ENCODE measurements at places on chromosomes 2 and 18.

- peak; percentile 62 for DNase-seq
Measured at GRCh38 chr2:240060977-240061591, 7.8 kb upstream of the OR6B3 start.

DNA sequence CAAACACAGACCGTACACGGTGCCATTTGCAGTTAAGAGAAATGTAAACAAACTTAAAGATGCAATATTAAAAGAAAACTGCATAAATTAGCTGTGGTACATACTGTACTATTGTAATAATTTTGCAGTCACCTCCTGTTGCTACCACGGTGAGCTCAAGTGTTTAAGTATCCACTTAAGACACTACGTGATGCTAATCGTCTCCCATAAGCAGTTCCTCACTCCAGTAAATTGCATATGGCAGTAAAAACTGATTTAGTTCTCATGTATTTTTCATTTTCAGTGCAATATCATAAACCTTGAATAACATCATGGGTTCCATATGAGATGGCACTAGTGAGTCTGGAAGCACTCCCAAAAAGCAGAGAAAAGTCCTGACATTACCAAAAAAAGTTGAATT is 14.4 kb downstream of the CLEC4F start:
- DNase-seq = no peak

- DNase-seq = peak; percentile 55
Measured at GRCh38 chr2:216057688-216058193, 23.9 kb downstream of the PECR start.

GRCh38 chr2:28296243-28296642 is 96.4 kb upstream of the FOSL2 start:
- DNase-seq = peak; percentile 80

- no peak for DNase-seq
Measured at GRCh38 chr18:64562651-64563050, 413.8 kb upstream of the LINC00305 start.

- no peak for DNase-seq
Measured at GRCh38 chr2:27209621-27210401, 2.0 kb upstream of the ATRAID start.

- DNase-seq = no peak
Measured at GRCh38 chr2:112644155-112644932, 1.4 kb upstream of the SLC20A1 start.

DNA sequence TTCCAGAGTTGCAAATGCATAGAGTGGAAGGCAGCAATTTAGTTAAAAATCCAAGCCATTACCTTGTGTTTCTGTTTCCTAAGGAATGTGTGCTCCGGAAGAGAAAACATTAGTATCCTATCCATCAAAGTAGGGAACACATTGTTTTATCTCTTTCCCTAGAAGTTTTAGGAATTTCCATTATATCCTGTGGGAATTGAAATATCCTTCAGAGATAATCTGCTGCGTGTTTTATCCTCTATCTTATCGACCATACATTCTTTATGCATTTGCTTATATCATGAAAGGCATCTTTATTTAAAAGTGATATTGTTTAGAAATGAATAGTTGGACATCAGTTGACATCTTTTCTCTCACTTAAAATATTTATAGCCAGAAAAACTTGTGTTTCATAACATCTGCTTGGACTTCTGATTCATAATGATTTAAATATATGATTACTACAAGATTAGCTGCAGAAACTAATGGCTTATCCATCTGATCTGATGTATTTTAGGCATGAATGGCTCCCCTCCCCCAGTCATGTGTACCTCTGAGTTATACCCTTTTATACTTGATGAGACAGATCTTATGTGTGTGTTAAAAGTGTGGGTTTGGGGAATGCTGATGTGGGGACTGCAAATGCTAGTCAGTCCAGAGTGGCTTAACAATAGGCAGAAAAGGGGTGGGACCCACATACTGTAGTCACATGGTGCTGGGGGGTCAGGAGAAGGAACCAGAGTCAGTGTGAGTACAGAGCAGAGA is 136.2 kb upstream of the ARHGAP28 start:
- no peak for DNase-seq

- peak; percentile 10 for DNase-seq
Measured at GRCh38 chr2:239157771-239158170, 243.0 kb downstream of the HDAC4 start.

DNA sequence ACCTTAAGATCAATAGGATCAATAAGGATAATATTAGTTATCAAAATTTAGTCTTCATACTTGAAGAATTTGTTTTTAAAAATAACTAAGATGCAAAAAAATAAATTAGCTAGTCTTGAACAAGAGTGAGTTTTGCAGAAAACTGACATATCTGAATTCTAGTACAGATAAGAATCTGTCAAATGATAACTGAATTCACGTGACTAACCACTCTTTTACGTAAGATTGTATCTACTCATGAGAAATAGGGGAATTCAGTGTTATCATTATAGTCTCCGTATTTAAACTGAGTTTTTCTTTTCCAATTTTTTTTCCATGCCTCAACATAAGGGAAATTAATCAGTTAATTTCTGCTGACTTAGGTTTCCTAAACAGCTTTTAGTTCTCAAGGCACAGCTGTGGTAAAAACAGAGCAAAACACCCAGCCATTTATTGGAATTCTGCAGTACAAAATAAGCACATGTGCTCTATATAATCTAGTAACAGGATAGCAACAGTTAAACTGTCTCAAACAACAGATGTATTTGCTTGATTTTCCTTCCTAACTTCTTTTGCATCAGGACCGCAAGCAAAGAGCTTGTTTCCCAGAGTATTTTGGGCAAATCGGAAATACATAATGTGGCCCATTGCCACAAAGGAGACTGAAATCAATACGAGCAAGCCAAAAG is 19.1 kb downstream of the SLC40A1 start:
- DNase-seq = no peak
